ENCODE measurements at places on chromosomes 5 and 9.

DNA sequence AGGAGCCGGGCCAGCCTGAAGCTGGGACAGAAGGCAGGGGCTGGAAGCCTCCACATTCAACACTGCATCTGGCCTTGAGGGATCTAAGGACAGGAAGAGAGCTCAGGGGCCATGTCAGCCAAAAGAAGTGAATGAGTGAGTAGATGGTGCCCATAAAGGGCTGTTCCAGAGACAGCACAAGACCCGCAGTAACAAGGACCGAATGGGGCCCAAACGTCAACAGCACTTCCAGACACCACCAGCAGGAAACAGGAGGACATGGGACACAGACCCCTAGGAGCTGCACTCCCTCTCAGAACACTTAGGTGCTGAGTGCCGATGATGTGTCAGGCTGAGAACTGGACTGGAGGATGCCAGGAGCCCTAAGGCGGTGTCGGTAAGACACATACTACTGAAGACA is 114.8 kb upstream of the FAM120A start:
- DNase-seq, result no peak

- DNase-seq, result no peak
Measured at GRCh38 chr5:6667648-6668047, 34.4 kb downstream of the SRD5A1 start.

- DNase-seq, result no peak
Measured at GRCh38 chr9:88319936-88320747, 68.1 kb upstream of the SPIN1 start.

DNA sequence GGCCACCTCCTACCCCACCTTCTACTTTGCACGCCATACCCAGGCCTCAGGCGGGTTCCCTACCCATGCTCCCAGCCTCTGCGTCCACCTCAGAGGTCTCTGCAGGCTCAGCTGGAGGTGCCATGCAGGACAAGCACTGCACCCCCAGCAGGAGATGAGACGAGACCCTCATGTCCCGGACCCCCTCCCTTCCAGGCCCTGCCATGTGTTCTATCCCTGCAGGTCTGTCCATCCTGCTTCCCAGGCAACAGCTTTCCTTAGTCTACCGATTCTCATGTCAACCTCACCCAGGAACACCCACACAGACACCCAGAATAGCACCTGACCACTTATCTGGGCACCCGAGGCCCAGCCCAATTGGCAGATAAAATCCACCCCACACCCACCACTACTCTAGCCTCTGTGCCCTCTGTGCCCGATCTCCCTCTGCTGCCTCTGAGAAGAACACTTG is 52.1 kb downstream of the SEMA4D start:
- no peak for DNase-seq

GRCh38 chr9:137077010-137077747 is at the start of gene UAP1L1:
UAP1L1 (plus strand) TSS chr9:137077517; CDS start chr9:137077533, 16 bp downstream.
- DNase-seq, result no peak

DNA sequence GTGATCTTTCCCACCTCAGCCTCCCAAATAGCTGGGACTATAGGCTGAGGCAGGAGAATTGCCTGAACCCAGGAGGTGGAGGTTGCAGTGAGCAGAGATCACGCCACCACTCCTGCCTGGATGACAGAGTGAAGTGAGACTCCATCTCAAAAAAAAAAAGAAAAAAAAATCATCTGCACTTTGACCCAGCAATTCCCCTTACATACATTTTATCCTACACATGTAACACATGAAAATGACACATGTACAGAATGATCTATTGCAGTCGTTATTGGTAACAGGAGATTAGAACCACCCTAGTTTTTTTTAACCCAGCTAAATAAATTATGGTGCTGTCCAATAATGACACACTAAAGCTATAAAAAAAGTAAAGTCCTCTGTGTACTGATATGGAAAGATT is 14.2 kb downstream of the RUFY1 start:
- DNase-seq, result no peak

GRCh38 chr5:131571669-131572168 is 63.3 kb downstream of the RAPGEF6 start:
- DNase-seq, result no peak

DNA sequence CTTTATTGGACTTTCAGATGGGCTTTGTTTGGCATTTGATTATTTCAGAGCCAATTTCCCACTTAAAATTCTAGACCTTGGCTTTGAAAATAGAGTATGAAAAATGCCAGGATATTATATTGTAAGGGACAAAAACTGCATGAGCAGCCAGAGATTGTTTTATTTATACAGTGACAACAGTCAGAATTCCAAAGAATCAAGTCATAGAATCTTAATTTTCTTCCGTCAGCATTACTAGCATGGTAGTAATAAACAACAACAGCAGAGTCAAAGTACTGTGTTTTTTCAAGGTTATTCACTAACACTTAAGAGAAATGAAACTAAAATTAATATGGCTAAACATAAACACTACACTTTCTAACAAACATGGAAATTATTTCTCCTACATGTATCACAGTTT is 52.2 kb downstream of the MLLT3 start:
- no peak for DNase-seq

DNA sequence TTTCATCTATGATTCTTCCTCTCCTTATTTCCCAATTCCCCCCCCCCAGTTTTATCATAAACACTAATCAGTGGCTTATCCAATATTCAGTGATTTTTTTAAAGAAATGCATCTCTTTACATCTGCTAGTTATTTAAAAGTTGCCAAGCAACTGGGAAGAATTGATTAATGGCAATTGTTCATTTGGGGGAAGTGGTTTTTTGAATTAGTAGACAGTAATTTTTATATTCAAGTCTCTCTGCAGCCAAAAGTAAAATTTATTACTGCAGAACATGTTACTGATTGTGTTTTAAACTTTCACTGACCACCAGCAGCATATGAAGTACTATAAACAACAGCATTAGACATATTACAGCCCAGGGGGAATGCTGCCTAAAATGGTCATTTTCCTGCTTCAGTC is 308.8 kb upstream of the NREP start:
- no peak for DNase-seq

GRCh38 chr9:105341434-105342146 is 97.1 kb downstream of the SLC44A1 start:
- no peak for DNase-seq

DNA sequence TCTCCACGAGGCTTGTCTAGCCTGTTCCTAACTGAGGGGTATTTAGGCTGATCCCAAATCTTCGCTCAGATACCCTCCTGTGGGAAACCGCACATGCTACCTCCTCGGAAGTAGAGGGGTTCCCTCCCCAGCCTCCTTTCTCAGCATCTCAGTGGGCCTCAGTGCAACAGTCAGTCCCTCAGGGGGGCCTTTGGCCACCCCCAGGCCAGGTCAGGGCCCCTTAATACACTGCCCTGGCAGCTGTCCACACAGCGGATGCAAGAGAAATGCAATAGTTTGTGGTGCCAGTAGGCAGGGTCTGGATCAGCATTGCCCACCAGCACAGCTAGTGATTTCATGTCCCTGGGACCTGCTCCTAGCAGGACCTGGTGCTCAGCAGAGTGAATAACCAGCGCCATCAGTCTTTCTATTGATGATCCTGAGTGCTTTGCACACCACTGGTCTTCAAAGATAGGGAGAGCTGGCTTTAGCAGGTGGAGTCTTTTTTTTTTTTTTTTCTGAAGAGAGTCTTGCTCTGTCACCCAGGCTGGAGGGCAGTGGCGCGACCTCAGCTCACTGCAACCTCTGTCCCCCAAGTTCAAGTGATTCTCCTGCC is 7.5 kb downstream of the PLPP7 start:
- no peak for DNase-seq

GRCh38 chr9:36941441-36941840 is 92.6 kb downstream of the PAX5 start:
- no peak for DNase-seq

GRCh38 chr5:12636209-12636608 is 732.0 kb upstream of the CTNND2 start:
- DNase-seq, result no peak

Measured in LNCaP clone FGC (cell line).